ENCODE measurements at places on chromosomes 1 and 21. TPM values are rescaled to one million over a fixed set of nuclear protein-coding genes. Genes with fewer than 3 reads are reported as not detected.

EDARADD gene
- not detected for total RNA-seq

GBP4 gene
- total RNA-seq, result not detected

KIF2C gene
- 45.0 TPM for total RNA-seq

DNA sequence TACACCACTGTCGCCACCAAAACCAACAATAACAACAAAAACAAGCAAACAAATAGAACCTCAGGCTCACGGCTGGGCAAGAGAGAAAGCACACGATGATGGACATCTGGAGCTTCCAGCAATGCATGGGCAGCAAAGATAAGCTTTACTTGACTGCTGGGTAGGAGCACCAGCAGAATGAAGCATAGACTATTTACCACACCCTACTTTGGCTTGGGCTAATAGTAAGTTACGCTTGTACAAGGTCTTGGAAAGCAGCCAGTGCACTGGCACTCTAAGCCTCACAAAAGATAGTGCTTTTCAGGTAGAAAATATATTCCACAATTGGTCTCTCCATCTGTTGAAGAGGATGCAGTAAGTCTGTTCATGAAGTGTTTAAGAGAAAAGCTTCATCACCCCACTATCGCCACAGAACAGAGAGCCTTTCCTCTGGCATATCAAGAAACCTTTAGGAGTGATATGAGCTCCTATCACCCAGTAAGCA, 13.6 kb downstream of the ADIPOR1 start:
- DNase-seq, result no peak

DNA sequence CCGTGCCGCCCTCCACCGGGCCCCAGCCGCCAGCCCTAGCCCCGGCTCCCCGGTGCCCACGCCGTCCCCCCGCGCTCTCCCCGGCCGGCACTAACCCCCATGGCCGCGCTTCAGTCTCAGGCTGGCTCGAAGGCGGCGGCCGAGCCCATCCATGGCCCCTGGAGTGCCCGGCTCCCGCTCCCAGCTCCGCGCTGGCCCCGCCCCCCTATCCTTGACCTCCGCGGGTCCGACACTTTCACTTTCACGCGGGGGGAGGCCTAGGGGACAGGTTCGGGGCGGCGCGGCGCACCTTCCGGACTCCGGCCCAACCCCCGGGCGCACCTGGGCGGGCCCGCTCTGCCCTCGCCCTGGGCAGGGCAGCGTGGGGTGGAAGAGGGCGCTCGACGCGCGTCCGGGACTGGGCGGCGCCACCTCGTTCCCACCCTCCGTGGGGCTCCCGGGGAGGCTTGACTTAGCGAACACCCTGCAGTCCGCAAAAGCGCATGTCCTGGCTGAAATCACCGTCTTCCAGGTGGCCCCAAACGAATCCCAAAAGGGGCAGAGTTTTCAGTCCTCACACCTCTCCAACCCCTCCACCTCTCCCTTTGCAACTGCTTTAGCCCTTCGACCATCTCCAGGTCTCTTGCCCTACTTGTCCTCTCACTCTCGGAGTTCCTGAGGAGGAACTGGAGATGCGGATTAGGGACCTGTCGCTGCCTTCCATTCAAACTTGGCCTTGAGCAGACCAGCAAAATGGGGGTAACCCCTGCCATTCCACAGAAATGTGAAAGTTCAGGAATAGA, 3.9 kb upstream of the DENND2D start:
- DNase-seq, result no peak

PKNOX1 gene
- total RNA-seq, result 35.0 TPM

GRCh38 chr1:147349533-147349932, 107.0 kb downstream of the CHD1L start:
- DNase-seq, result no peak

DNA sequence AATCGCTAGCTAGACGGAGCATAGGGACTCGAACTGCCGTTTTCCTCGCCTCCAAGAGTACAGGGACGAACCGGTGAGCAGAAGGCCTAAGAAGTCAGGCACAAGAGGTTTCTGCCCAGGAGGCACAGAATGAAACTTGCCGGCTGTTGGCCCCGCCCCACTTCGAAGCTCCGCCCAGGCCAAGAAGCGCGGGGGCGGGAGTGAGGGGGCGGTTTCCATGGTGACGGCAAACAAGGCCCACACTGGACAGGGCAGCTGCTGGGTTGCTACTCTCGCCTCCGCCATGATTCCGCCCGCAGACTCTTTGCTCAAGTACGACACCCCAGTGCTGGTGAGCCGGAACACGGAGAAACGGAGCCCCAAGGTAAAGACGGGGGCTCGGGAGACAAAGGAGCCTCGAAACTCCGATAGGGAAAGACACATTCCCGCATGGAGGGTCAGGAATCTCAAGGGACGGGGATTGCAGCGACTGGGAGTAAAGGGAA, at the start of gene DNALI1:
DNALI1 (plus strand) TSS at position 229 of the 485 bp plus-strand sequence; CDS start at position 284, 55 bp downstream.
- peak; percentile 88 for DNase-seq

TMEM53 gene
- 2.2 TPM for total RNA-seq

GRCh38 chr1:218557731-218558130, 212.6 kb downstream of the TGFB2 start:
- no peak for DNase-seq

- DNase-seq, result no peak
Measured at GRCh38 chr1:227449051-227449450, 114.3 kb upstream of the ZNF678 start.

GRCh38 chr21:18235545-18235944, 9.1 kb upstream of the CHODL start:
- no peak for DNase-seq

POU3F1 gene
- not detected for total RNA-seq

DNA sequence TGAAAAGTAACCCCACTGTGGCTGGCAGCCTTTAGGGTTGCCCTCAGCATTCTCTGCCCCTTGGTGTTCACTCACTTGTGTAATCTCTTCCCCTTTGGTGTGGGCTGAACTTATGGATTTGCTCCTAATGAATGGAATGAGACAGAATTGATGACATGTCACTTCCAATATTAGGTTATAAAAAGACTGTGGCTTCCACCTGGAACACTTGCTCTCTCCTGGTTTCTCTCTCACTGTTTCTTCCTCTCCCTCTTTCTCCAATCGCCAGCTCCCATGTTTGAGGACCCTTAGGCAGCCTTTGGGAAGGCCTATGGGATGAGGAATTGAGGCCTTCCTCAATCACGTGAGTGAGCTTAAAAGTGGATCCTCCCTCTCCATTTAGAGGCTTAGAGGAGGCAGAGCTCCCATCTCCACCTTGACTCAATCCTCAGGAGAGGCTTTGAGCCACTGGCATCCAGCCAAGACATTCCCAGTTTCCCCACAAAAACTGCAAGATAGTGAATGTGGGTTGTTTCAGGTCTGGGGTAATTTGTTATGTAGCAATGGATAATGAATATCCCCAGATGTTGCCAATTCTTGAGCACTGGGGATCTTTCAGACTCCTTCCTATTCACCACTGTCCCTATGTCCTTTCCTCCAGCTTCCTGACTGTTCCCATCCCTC, 95.5 kb upstream of the CD34 start:
- no peak for DNase-seq

DNA sequence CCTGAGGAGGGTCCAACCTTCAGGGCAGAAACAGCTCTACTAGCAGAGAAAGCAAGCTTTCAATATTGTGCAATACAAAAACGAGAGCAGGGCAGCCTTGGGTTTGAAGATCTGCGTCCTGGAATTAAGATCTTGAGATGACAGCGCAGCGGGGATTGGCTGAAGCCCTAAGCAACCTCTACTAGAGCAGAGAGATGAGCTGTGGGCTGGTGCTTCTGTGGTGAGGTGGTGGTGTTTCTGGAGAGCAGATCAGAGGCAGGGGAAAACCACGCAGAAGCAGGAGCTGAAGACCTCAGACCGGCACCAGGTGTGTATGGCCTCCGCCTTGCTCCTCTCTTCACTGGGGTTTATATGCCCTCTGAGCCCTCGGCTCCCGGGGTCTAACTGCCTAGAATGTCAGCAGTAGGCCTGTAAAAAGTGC, 12.5 kb downstream of the TRAF3IP3 start:
- DNase-seq, result no peak

SPRR1A gene
- total RNA-seq, result not detected

COL6A1 gene
- total RNA-seq, result 186 TPM

BMP8B gene
- total RNA-seq, result not detected

GRCh38 chr1:24952413-24952841, 22.4 kb upstream of the RUNX3 start:
- no peak for DNase-seq

GRCh38 chr1:2983319-2983705, 38.0 kb upstream of the ACTRT2 start:
- no peak for DNase-seq

DNA sequence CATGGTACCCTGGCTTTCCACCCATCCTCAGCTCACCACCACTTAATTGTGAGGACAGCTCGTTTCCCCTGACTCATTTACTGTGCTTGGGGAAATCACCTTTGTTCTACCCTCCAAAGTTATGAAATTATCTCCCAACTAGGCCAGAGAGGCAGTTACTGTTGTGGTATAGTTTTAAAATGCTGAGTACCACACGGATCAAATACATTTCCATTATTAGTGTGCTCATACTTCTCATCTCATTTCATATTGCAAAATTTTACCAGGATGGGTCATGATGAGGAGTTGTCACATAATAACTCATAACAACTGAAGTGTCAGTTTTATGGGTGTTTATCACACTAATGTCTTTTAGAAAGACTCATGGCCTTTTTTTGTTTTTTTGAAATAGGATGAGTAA, 9.2 kb upstream of the OR2B11 start:
- DNase-seq, result no peak

- no peak for DNase-seq
Measured at GRCh38 chr1:200337410-200337809, 72.4 kb downstream of the ZNF281 start.

DNA sequence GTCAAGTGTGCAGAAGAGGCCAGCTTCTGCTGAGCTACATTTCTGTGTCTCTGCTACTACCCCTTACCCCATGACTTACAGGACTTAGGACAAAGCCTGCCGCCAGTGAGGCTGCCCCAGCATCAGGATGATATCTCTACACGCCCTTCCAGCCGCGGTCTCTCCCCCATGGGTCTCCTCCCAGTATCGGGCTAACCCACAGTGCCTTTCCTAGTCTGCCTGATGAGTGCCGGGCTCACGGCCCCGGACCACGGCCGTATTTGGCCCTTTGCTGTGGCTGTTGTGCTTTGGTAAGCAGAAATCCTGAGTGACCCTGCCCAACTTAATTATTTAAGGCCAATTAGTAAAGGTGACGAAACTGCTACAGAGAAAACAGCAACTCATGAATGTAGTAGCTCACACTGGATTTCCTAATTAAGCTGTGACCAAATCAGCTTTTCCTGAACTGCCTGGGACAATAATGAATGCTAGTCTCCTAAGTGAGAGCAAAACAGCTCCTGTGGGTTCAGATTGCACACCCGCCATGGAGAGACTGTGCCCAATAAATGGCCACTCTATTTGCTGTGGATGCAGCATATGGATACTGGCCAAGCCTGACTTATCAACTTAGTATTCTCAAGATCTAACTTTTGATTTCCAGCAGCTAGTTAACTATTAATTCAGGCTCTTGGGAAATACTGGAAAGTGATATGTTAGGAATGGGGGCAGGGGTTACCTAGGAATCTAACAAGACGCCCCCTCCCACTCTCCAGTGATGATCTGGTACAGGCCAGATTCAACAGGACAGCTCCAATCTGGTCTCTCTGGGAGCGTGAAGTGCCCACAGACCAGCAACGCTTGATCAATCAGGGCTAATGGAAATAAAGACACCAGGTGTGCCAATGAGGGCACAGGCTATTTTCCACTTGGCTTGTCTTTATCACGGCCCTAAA, 123.3 kb upstream of the IFFO2 start:
- peak; percentile 10 for DNase-seq

CBR3 gene
- 12.8 TPM for total RNA-seq

All from IMR-90 (cell line).